Putamen (tissue), 1 donor: ENCODE measurements at places on chromosomes 5 and 9.

DNA sequence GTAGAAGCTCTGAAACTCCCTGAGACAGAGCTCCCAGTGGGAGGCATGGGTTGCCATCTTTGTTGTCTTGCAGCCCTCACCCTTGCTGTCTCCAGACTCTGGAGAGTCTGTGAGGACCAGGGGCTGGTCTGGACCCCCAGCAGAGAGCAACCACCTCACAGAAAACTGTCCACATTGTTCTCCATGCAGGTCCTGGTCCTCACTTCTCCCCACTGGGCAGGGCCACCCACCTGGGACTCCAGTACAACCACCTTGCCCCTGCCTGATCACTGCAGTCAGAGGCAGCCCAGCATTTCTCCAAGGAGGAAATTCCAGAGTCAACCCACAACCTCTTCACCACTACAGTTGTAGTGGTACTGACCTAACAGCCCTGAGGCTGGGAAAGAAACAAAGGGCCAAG is 285.6 kb upstream of the RPS23 start:
- no peak for DNase-seq

GRCh38 chr9:120212153-120212852 is 367.7 kb downstream of the CDK5RAP2 start:
- DNase-seq: no peak

DNA sequence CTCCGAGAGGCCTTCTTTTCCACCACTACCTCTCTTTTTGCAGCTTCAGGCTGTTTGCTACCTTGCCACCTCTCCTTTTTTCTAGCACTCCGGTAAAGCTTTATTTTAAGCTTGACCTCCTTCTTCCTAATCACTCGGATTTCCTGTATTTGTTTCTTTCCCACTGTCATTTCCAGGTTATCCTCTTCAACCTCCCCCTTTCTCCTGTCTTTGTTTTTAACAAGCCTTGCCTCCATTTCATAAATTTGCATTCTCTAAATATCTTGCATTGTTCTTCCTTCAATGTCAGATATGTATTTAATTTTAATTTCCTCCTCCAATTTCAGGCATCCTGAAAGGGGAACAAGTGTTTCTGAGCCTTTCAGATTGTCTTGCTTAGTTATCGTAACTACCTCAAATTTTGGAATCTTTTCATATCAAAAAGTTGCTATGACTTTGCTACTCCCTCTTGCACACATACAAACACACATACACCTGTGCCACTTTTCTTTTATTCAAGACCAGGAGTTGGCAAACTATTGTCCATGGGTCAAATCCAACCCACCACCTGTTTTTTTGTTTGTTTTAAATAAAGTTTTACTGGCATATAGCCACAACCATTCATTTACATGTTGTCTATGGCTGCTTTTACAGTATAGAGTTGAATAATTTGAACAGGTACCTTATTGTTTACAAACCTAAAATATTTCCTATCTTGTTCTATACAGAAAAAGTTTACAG is 22.7 kb downstream of the DPYSL3 start:
- DNase-seq: no peak

GRCh38 chr5:38157024-38157423 is 101.3 kb upstream of the EGFLAM start:
- no peak for DNase-seq

- DNase-seq: no peak
Observed at GRCh38 chr5:149005077-149005892, 57.6 kb downstream of the SH3TC2 start.

DNA sequence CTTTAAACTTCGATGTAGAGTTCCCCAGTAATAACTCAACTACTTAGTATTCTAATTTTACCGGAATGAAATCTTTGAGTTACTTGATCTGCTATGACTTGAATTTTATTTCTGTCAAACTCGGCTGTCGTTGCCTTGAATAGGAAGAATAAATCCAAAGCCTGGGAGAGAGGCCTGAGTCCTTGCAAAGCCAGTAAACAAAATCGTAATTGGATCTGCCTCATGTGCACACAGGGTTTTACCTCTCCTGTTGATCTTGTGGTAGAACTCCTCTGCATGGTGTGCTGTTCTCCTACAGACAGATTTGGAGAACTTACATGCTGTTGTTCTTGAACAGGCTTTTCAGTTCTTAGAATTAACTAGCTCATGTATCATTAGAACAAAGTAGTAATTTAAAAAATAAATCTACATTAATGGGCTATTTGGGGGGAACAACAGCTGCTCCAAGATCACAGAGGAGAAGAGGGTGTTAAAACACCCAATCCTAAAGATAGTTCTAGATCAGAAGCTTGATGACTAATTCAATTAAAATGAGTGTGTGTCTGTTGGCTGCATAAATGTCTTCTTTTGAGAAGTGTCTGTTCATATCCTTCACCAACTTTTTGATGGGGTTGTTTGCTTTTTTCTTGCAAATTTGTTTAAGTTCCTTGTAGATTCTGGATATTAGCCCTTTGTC is 28.9 kb downstream of the HSPB3 start:
- no peak for DNase-seq

DNA sequence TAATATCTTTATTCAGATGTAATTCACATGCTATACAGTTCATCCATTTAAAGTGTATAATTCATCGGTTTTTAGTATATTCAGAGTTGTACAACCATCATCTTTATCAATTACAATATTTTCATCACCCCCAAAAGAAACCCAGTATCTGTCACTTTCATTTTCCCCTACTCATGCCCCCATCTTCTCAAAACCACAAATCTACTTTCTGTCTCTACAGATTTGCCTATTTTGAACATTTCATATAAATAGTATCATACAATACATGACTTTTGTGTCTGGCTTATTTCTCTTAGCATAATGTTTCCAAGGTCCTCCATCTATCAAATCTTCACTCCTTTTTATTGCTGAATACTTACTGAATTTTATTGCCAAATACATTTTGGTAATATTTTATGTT is 305.1 kb upstream of the SGCD start:
- no peak for DNase-seq

GRCh38 chr5:160030631-160031377 is 21.9 kb downstream of the TTC1 start:
- peak; percentile 38 for DNase-seq

GRCh38 chr5:88878976-88879375 is 4.0 kb downstream of the MEF2C start:
- DNase-seq: no peak

- DNase-seq: no peak
Observed at GRCh38 chr9:35488021-35488420, 1.9 kb upstream of the RUSC2 start.

DNA sequence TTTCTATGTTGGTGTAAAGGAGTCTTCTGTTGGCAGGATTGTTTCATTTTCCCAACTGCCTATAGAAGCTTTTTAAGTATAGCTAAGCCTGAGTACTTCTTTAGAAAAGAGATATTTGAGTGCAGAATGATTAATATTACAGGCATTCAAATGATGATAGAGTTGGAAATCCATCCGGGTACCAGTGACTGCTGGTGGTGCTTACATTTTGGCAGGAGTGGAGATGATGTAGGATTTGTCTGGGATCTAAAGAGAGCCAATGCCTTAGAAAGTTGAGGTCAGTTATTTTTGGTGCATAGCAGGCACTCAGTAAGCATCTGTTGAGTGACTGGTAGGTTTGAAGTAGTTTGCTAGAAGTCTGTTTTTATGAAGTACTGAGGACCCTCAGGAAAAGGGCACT is 433.5 kb downstream of the DMAC1 start:
- DNase-seq: no peak
